ENCODE measurements at places on chromosomes 4 and X.

- DNase-seq: no peak
Measured at GRCh38 chrX:65871671-65872311, 168.1 kb downstream of the VSIG4 start.

DNA sequence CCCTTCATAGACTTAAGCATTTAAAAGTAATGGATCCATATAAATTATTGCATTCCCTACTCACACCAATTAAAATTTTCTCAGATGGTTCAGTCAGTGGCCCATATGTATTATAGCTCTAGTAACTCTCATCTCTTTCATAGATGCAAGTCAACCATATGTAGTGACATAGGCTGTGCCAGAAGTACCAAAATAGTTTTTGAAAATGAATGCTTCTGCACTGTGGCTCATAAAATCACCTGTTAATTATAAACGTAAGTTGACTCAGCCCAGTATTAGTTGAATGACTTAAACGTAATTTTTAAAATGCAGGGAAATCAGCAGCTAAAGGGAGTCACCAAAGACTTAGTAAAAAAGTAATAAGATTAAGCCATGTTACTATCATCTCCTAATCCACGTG is 143.8 kb downstream of the PPARGC1A start:
- no peak for DNase-seq

DNA sequence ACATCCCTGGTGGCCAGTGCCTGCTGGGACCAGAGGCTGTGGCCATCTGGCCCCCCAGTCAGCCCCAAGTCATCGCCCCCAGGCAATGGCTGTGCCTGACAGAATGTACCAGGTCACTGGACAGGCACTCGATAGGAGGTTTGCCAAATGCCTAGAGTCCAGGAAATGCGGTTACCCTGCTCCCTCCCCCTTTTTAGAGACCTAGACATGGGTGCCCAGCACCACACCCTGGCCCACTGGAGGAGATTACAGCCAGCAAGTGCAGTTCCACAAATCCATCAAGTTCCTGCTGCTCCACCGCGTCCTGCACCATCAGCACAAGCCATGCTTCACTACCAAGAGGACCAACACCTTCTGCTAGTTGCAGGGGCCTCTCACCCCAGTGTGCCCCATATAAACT is 16.2 kb upstream of the ZFX start:
- DNase-seq: no peak

- no peak for DNase-seq
Measured at GRCh38 chr4:164892018-164892417, 15.0 kb downstream of the APELA start.

GRCh38 chrX:124931958-124932357 is 387.7 kb upstream of the TEX13C start:
- DNase-seq: no peak

- DNase-seq: no peak
Measured at GRCh38 chr4:79360006-79360405, 34.1 kb upstream of the NAA11 start.

DNA sequence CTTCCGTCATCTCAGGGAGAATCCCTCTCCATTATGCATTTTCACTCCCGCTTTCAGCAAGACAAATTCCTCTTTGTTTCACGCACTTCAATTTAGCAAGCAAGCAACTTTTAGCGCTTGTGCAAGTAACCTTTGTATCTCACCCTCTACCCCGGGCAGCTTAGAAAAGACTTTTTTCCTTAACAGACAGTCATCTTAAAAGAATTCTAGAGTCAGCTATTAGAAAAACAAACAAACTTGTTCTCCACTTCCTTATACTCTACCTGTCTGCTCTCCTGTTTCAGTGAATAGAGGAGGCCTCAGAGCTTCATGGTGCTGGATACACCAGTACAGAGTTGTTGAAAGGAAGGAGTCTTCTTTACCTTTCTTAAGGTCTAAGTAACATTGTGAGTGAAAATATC is 12.1 kb downstream of the TIGD2 start:
- no peak for DNase-seq

GRCh38 chr4:5341526-5341925 is 290.2 kb downstream of the STK32B start:
- no peak for DNase-seq

- DNase-seq: peak; percentile 0
Measured at GRCh38 chr4:175705407-175705806, 106.7 kb downstream of the GPM6A start.

Measured in fibroblast of upper back skin (primary cell).